ENCODE measurements at places on chromosomes 1 and 21.

DNA sequence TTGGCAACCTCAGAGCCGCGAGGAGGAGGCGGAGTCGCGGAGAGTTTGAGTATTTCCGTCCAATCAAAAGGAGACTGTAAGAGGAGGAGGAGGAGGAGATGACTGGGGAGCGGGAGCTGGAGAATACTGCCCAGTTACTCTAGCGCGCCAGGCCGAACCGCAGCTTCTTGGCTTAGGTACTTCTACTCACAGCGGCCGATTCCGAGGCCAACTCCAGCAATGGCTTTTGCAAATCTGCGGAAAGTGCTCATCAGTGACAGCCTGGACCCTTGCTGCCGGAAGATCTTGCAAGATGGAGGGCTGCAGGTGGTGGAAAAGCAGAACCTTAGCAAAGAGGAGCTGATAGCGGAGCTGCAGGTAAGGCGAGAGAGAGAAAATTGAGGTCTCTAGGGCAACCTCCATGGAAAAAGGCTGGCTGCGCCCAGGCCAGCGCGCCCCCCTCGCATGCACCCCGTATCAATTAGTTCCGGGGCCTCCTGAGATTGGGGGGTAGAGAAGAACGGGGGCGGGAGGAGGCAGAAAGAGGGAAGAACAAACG lies at the start of gene PHGDH:
PHGDH (plus strand) TSS at position 131 of the 538 bp plus-strand sequence; CDS start at position 220, 89 bp downstream.
- no peak for DNase-seq

- no peak for DNase-seq
Measured at GRCh38 chr1:167197692-167198091, 23.0 kb upstream of the POU2F1 start.

- no peak for DNase-seq
Measured at GRCh38 chr1:7519181-7519860, 251.8 kb upstream of the VAMP3 start.

GRCh38 chr1:235207209-235207565 lies 46.1 kb upstream of the RBM34 start:
- DNase-seq = no peak

DNA sequence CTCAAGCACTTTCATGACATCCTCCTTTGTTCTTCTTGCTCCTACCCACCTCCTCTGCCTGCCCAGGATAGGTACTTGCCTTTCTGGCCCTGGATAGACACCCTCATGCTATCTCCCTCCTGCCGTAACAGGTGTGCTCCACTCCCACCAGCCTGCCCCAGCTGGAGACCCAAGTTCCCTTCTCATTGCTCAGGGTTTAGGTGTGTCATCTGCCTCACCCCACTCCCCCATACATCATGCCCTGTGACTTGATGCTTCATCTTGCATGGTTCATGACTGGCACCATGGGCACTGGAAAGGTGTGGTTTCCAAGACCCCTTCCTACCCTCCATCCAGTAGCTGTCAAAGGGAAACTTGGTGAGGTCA lies 5.9 kb downstream of the RHEX start:
- DNase-seq = no peak

- DNase-seq = peak; percentile 52
Measured at GRCh38 chr1:182616130-182617013, 12.2 kb upstream of the RGS16 start.

- DNase-seq = peak; percentile 42
Measured at GRCh38 chr1:10909697-10910680, 102.5 kb upstream of the TARDBP start.

GRCh38 chr1:18085387-18086074 lies 22.1 kb upstream of the IGSF21 start:
- no peak for DNase-seq

DNA sequence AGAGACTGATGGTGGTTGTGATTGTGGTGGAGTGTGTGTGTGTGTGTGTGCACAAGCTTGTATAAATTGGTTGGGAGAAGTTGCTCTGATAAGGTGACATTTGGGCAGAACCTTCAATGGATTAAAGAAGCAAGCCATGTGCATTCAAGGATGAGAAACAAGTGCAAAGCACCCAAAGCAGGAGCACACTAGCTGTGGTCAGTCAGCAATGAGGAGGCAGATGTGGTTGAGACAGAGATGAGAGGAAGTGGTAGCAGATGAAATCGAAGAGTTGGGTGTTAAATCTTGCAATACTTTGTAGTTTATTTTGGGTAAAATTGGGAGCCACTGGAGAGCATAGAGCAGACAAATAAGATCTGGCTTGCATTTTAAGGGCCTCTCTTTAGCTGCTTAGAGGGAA lies 4.4 kb upstream of the PGBD5 start:
- DNase-seq = no peak

DNA sequence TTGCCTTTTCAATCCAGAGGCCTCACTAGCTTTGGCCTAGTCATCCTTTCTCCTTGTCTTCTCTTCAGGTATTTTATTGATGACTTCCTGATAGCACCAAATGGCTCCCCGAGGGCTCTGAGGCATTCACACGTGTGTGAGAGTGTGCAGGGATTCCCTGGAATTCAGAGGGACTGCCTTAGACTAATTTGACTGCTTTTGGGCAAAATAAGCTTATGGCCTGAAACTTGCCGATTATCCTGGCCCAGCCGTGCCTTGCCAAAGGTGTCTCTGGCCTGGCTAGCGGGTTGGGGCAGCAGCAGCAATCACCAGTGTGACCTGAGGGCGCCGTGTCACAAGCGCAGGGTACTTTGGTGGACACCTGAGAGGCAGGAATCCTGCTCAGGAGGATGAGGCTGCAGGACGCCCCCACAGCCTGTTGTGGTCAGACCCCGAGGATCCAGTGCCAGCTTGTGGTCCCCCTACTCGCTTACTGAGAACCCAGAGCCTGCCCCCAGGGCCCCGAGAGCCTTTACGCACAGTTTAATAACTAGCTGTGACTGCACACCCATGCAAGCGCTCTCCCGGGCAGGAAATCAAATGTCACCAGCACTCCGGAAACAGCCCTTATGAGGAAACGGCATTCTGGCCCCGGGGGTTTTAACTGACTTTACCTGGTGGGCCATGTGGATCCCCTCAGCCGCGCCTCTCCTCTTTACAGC lies 62.8 kb upstream of the PDE9A start:
- DNase-seq = no peak

DNA sequence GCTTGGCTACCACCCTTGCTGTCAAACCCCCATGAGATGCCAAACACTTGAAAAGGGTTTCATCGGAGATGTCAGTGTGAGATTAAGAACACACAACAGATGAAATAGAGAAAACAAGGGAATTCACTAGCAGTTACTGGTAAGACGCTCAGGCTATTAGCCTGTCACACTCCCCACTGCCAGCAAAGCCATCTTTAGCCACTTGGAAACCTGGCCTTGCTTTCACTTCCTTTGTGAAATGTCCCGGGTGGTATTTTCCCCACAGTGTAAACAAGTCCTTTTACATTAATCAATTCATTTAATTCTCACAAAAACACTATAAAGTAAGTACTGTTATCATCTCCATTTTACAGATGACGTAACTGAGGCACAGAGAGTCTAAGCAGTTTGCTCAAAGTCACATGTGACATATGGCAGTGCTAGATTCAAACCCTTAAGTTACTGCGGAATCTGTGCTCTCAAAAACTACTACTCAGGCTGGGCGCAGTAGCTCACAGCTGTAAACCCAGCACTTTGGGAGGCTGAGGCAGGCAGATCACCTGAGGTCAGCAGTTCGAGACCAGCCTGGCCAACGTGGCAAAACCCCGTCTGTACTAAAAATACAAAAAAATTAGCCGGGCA lies 32.7 kb upstream of the KHDRBS1 start:
- DNase-seq = no peak

DNA sequence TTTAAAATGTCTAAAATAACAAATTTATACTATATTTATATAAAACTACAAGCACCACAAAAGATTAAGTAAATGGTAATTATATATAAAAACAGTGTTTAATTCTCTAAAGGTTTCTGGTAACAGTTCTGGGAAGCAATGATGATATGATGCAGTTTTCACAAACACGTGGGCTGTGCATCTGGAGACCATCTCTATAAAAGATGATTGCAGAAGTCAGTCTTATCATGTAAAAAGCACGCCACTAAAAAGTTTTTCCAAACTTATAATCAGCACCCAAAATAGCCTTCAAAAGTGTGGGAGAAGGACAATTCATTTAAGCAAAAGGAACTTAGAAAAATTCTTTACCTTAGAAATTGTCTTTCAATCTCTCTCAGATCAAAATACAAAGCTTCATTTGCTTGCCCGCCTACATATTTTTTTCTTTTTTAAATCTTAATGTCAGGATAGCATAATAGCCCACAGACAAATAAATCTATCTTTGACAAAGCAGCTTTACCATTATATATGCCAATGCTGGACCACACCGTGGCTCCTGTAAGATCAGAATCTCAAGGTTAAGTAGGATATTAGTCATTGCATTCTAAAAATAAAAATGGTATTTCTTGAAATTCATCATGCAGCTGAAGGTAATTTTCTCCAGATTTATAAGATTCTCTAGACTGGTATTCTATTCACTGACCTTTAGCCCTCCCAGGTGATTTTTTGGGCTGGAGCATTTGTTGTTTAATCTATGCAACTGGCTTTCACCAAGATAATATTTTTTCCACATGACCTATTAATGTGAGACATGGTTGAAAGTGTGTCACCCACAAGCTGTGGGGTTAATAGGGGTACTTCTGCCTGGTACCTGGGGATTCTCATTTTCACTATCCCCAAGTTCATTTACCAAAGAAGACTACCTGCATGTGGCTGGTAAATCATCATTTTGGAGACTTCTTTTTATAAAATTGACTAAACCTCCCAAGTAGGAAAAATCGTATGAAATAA lies 189.6 kb upstream of the ST6GALNAC5 start:
- DNase-seq = no peak

All from stimulated activated CD8-positive, alpha-beta memory T cell treated with anti-CD3 and anti-CD28 coated beads, Interleukin-4, amount 100 ng/mL, for 4 hours (primary cell).